ENCODE measurements at places on chromosomes 2 and 18. TPM values are rescaled to one million over a fixed set of nuclear protein-coding genes. Genes with fewer than 3 reads are reported as not detected.

Gene INSIG2
- 15.0 TPM for total RNA-seq

GRCh38 chr2:148658807-148659722 is 14.5 kb downstream of the EPC2 start:
- DNase-seq: peak; percentile 46

GRCh38 chr2:141610564-141611175 is 520.1 kb downstream of the LRP1B start:
- no peak for DNase-seq

Gene SETBP1
- 4.8 TPM for total RNA-seq

GRCh38 chr2:102893870-102894269 is 132.0 kb downstream of the TMEM182 start:
- DNase-seq: no peak

- DNase-seq: no peak
These were observed 35.8 kb upstream of the THOC1 start for GRCh38 chr18:303607-304006.

Gene TXNL4A
- 245 TPM for total RNA-seq

- DNase-seq: no peak
These were observed 281.7 kb downstream of the CCDC85A start for GRCh38 chr2:56465491-56465890.

DNA sequence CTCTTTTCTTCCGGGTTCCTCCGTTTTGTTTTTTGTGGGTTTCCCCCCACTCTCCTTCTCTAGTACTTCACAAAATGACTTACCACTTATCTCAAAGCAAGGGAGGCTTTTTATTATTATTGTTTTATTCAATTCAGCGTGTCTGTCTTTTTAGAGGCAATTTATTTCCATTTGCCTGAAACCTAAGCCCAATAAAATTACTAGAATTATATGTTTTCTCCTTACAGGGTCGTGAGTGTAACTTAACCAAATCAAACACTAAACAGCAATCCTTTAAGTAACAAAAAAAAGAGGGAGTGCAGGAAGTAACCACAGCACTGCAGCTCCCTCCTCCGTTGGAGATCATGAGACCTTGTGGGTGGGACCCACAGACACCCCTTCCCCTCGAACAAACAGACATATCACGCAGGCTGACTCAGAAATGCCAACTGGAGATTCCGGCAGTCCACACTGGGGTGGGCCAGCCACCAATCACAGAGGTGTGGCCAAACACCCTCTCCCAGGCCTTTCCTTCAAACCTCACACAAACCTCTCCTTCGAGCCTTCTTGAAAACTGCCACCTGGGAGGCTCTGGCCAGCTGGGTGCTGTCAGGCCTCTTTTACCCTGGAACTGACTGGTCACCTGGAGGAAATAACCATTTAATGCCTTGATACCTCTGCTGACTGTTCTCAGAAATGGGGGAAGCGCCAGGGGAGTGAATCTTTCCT is 207.1 kb upstream of the SMAD2 start:
- no peak for DNase-seq
